Stimulated activated CD4-positive, alpha-beta T cell treated with anti-CD3 and anti-CD28 coated beads, Interleukin-1b, Interleukin-23, amount 100 ng/mL, for 48 hours (primary cell): ENCODE measurements at places on chromosomes 6 and 20.
A peak's percentile ranks its signal among the peaks of the same experiment; 100 is the strongest.

- no peak for DNase-seq
Observed at GRCh38 chr6:101395345-101395744, 1.8 kb downstream of the GRIK2 start.

DNA sequence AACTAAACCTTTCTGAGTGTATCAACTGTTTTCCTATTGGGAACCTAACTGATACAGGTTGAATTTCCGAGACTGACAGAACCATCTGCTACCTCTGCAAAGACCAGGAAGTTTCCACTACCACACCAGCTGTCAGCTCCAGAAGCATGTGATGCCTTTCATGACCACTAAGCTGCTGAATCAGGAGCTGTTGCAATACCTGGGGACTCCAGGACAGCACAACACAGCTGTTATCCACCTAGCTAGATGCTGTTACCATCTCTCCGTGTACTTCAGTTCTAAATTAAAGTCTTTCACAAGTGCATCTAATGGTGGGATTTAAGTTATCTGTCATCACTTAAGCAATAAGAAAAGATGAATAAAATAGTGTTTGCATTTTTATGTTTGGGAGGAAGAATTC lies 158.2 kb upstream of the IMPG1 start:
- no peak for DNase-seq

- DNase-seq: no peak
Observed at GRCh38 chr6:128005009-128005408, 104.2 kb upstream of the THEMIS start.

- DNase-seq: no peak
Observed at GRCh38 chr6:744666-745353, 51.9 kb upstream of the EXOC2 start.

DNA sequence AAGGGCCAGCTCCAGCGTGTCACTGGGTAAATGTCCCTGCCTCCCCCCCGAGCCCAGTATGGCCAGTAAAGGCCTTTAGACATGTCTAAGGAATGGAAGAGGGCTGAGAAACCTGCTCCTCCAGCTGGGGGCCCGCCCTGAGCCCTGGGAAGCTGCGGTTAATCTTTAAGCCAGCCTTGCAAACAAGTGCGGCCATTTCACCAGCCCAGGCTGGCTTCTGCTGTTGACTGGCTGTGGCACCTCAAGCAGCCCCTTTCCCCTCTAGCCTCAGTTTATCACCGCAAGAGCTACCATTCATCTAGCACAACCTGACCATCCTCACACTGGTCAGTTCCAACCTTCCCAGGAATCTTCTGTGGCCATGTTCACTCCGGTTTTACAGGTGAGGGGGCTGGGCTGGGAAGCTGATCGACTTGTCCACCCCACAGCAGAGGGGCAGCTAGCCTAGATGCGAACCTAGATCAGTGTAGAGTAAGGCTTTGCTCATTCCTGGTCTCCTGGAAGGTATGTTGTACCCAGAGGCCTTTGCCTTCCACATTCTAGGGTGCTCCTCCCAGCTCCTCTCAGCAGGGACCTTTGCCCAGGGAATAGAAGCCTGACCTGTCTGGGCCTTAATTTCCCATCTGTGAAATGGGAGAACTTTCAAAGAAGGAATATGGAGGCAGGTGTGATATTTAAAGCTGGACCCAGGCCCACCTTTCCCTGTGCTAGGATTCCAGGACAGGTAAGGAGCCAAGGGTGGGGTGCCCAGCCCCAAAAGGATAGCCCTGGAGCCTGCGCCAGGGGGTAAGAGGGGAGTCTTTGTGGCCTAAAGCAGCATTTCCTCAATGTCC lies 1.2 kb upstream of the SRC start:
- DNase-seq: no peak

DNA sequence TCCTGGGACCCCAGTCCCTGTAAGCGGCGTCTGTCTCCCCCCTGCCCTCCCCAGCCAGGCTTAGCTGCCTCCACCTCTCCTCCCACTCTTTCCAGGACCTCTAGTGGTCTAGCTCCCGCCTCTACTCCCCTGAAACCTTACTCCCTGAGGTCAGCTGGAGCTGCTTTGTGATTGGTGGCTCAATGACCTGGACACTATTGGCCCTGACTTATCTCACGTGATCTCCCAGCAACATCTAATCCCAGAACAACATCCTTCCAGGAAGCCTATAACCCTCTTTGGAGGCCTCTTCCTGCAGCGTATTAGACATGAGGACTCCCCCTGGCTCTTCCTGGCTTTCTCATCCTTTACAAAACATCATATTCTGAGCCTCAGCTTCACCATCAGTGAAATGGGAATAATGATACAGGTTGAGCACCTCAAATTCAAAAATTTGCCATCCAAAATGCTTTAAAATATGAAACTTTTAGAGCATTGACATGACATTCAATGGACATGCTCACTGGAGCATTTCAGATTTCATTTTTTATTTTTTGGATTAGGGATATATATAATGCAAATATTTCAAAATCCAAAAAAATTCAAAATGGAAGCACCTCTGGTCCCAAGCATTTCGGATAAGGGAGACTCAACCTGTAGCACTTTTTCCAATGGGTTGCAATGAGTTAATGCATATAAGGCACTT lies 16.3 kb upstream of the SRC start:
- no peak for DNase-seq

GRCh38 chr20:22688485-22688884 lies 104.1 kb upstream of the FOXA2 start:
- no peak for DNase-seq

- DNase-seq: no peak
Observed at GRCh38 chr20:19232997-19233794, 20.8 kb downstream of the SLC24A3 start.

GRCh38 chr6:74510878-74511277 lies 695.0 kb downstream of the COL12A1 start:
- no peak for DNase-seq

- no peak for DNase-seq
Observed at GRCh38 chr6:134525190-134525868, 207.4 kb upstream of the SGK1 start.

GRCh38 chr6:112841553-112842329 lies 494.6 kb downstream of the RFPL4B start:
- no peak for DNase-seq

DNA sequence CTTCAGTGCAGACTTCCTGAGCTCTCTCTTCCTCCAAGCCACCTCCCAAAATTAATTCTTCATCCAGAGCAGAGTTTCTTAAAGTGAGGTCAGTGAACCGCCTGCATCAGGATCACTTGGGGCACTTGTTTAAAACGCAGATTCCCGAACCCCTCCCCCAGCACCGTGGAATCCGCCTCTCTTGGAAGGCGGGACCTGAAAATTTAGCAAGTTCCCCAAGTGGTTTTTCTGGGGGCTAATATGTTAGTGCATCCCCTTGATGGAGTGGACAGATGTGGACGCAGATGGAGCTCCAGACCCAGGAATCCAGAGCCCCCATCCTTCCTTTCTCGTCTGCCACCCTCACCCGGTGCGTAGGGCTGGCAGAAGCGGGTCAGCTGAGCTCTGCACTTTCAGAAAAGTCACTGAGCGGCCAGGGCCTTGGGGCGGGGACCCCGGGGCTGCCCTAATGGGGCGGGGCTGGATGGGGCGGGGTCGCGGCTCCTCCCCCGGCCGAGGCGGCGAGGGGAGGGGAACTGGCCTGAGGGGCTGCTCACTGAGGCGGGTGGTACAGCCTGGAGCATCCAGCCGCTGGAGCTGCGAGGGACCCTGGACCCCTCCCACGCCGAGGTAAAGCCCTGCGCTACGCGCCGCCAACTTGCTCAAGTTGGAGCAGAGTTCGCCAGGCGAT lies at the start of the genes DEFB124 and REM1:
Gene DEFB124 (minus strand): TSS at position 370 of the 670 bp plus-strand sequence. CDS start 2,114 bp downstream, outside the sequence.
Gene REM1 (plus strand): TSS at position 531 of the 670 bp plus-strand sequence. CDS start 1,158 bp downstream, outside the sequence.
- no peak for DNase-seq

- no peak for DNase-seq
Observed at GRCh38 chr20:33423141-33423834, 20.3 kb downstream of the SNTA1 start.

- no peak for DNase-seq
Observed at GRCh38 chr6:12537389-12537788, 179.2 kb upstream of the PHACTR1 start.

DNA sequence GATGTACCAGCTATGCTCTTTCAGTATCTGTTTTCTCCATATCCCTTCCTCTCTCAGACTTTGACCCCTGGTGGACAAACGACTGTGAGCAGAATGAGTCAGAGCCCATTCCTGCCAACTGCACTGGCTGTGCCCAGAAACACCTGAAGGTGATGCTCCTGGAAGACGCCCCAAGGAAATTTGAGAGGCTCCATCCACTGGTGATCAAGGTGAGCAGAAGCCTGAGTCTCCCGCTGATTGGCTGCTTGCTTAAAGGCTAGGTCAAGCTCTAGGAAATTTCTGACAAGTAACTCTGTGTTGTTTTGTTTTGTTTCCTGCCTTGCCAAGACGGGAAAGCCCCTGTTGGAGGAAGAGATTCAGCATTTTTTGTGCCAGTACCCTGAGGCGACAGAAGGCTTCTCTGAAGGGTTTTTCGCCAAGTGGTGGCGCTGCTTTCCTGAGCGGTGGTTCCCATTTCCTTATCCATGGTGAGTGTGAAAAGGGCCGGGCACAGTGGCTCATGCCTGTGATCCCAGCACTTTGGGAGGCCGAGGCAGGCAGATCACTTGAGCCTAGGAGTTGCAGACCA lies 28.6 kb downstream of the C6orf89 start:
- DNase-seq: no peak

GRCh38 chr20:50399917-50400704 lies 110.1 kb upstream of the PTPN1 start:
- DNase-seq: no peak

DNA sequence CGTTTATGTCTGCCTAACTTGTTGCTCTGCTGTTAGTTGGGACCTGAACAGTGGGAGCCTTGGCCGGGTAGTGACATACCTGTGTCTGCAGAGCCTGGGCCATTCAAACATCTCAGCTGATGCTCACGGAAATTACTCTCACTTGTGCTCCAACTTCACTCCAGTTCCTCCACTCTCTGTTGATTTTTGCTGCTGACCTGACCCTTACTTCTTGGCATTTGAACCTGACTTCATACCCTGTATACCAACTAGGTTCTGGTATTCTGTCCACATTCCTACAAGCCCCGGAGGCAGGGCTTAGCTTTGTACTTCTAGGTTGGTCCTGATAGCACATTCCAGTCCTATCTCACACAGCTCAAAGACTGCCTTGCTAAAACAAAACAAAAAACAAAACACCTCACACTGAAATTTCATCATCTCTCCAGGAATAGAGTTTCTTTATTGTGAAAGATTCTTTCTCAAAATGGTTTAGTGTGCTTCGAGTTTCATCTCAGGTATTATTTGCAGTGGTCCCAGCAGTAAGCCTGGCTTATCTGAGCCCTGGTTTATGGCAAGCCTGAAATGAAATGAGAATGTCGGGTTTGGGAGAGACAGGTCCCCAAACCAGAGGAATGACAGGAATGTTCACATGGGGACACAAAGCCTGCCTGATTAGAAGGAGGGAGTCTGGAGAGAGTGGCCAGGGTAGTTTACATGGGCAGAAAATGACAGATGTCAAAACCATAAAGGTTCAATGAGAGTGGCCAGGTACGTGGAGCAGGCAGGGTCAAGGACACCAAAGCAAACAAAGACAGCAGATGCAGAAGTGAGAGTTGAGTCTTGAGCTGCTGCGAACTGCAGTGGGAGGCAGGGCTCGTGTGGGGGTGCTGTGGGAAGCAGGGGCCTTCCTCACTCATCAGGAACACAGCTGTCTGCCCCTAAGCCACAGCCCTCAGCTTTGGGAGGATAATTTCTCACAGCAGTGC lies 174.2 kb upstream of the HDAC2 start:
- no peak for DNase-seq

DNA sequence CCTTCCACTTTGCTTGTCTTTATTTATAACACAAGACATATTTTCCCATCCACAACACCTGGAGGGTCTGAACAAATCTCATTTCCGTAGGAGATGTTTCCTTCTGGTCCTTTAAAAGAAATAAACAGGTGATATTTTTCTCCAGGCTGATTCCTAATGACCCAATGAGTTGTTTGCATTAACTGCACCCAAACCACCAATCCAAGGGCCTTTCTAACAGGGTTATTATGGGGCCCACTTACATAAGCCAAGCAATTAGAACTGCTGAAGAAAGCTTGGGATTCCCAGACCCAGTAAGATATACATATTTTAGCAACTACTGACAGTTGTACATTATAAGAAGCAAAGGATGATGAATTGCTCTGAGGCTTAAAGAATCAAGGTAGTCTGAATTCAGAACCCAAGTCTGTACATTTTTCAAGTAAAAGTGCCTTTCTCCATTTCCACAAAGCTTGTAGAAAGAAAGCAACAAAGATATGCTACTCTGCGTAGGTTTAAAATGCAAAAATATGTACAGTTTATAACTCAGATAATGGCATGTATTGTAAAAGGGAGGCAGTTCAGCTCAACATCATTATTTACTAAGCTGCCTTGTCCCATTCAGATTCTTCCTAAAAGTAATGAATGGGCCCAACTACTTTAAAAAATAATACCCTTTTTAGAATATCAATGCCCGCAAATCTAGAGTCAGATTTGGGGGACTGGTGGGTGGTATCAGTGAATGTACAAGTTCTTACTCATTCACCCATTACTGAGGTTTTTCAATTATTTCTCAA lies 120.0 kb downstream of the DST start:
- no peak for DNase-seq

- peak; percentile 71 for DNase-seq
Observed at GRCh38 chr6:29723666-29724588, 693 bp downstream of the HLA-F start.

GRCh38 chr6:37305841-37306425 lies 47.9 kb upstream of the RNF8 start:
- no peak for DNase-seq

- no peak for DNase-seq
Observed at GRCh38 chr20:49700411-49701185, 13.1 kb downstream of the B4GALT5 start.

DNA sequence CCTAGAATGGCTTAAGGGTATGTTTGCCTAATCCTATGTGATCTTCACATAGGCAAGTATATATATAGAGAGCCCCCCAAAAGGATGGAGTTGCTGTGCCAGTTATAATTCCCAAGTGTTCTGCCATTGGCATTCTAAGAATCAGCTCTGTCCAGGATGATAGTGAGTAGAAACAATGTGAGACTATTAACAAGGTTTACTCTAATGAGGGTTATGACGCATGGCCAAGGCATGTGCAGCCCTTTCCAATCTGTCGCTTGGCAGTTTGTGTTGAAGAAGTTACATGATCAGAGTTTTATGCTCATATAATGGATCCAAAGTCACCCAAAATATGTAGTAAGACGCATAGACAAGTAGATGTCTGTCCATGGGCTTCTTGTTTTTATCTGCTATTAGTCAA lies 33.6 kb downstream of the VGLL2 start:
- DNase-seq: no peak

DNA sequence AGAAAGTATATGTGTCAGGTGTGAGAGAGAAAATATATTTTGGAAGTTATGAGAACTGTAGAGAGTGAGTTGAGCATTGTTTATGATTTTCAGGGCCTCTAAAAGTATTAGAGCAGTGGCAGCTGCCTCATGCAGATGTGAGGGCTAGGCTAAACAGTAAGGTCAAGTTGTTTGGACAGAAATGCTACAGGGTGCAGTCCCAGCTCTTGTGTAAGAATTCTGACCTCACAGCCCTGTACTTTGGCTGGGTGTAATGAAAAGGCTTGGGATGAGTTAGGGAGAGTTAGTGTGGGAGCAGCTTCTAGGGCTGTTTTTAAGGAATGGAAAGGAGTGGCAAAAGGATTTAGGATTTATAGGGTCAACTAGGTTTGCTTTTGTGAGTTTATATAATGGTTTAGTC lies 764.8 kb upstream of the ADGRB3 start:
- DNase-seq: no peak

GRCh38 chr6:136225496-136225895 lies 24.6 kb downstream of the MTFR2 start:
- DNase-seq: peak; percentile 40

GRCh38 chr6:155121699-155122098 lies 126.6 kb downstream of the TIAM2 start:
- DNase-seq: no peak

GRCh38 chr6:21501815-21502214 lies 91.7 kb upstream of the SOX4 start:
- DNase-seq: no peak

GRCh38 chr6:112560651-112561050 lies 213.5 kb downstream of the RFPL4B start:
- no peak for DNase-seq
